Effector memory CD8-positive, alpha-beta T cell (primary cell): ENCODE measurements at places on chromosomes 1 and 21.
A peak's percentile ranks its signal among the peaks of the same experiment; 100 is the strongest.

GRCh38 chr21:37787456-37787855 lies 128.8 kb downstream of the KCNJ6 start:
- H3K4me3 ChIP-seq = no peak overlapping the region
- no peaks in the 10 kb centered on the region for H3K4me1 ChIP-seq
- peaks cover 12% of the 10 kb centered on the region for H3K27me3 ChIP-seq
- no peak overlapping the region for H3K27ac ChIP-seq

DNA sequence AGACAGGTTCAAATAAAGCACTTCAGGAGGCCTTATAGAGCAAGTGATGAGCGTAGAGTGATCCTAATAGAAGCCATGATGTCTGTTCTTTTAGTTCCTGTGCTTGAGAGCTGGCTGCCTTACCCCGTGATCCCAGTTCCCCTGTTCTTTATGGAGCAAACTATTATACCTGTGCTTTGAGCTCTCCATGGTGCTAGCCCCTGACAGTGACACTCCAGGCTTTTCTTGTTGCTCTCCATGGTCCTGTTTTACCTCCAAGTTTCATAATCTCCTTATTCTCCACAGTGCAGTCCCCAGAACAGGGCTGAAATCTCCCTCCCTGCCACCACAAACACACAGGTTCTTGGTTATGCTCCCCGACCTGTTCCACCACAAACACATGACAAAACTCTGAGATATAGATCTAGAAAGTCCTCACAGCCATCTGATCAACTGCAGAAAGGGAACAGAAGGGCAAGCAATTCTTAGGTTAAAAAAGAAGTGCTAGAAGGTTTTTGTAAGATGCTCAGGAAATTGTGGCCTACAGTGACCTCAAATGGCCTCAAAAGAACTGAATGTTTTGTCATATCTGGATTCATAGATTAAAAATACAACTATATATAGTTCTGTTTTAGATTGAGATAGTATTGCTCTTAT lies 6.0 kb downstream of the CADM3 start:
- H3K27ac ChIP-seq = no peak overlapping the region
- no peaks in the 10 kb centered on the region for H3K4me1 ChIP-seq
- peaks cover 72% of the 10 kb centered on the region for H3K27me3 ChIP-seq
- no peaks in the 10 kb centered on the region for H3K36me3 ChIP-seq

DNA sequence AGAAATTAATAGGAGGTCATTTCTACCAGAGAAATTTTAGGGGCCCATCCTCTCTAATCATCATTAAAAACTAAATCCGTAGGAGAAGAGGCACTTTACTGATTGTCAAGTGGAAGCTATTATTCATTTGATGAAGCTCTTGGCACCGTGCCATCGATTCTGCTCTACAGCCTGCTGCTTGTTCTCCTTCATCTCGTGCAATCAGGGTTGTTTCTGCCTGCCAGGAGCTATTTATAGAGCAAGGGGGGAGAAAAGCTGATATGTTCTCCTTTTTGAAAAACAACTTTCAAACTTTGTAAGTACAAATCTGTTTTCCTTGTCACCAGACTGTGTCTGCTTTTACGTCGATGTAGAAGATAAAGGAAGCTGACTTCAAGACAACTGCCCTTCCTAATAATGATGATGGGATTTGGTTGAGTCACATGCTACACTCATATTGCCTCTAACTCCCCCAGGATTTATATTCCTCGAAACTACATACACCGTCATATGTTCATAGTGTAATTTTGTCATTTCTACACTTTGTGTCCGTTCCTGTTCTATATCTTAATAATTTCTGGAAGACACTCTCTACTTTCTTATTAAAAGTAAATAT lies 169.6 kb upstream of the LHX8 start:
- H3K27me3 ChIP-seq = no peaks in the 10 kb centered on the region
- H3K36me3 ChIP-seq = no peaks in the 10 kb centered on the region
- no peak overlapping the region for H3K4me3 ChIP-seq
- H3K27ac ChIP-seq = no peak overlapping the region
- DNase-seq = no peak

DNA sequence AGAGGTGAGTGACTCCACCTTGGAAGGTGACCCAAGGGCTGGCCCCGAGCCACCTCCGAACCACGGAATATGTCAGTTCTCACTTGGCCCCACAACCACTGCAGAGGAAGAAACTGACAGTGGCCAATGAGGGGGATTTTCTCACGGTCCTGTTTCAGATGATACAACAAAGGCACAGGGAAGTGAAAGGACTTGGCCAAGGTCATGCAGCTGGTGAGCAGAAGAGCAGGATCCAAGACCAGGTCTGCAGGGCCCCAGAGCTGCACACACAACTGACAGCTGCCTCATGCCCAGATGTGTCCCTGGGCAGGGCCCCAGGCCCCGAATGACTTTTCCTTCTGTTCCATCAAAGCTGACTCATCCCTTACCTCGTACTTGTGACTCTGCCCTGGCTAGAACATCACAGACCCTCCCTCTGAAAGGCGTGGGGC lies 25.8 kb upstream of the EVA1B start:
- peaks cover 36% of the 10 kb centered on the region for H3K36me3 ChIP-seq
- no peaks in the 10 kb centered on the region for H3K27me3 ChIP-seq
- no peak for DNase-seq
- H3K27ac ChIP-seq = peak overlapping the region; percentile 81

DNA sequence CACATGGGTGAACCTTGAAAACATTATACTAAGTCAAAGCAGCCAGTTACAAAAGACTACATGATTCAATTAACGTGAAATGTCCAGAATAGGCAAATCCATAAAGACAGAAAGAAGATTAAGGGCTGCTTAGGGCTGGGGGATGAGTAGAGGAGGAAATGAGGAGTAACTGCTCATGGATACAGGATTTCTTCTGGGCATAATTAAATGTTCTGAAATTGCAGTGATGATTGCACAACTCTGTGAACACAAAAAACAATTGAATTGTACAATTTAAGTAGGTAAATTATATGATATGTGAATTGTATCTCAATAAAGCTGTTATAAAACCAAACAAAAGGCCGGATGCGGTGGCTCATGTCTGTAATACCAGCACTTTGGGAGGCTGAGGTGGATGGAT lies 52.2 kb downstream of the RERE start:
- no peak overlapping the region for H3K27ac ChIP-seq
- H3K4me1 ChIP-seq = peaks cover 8% of the 10 kb centered on the region
- no peaks in the 10 kb centered on the region for H3K36me3 ChIP-seq
- DNase-seq = no peak
- H3K4me3 ChIP-seq = no peak overlapping the region

DNA sequence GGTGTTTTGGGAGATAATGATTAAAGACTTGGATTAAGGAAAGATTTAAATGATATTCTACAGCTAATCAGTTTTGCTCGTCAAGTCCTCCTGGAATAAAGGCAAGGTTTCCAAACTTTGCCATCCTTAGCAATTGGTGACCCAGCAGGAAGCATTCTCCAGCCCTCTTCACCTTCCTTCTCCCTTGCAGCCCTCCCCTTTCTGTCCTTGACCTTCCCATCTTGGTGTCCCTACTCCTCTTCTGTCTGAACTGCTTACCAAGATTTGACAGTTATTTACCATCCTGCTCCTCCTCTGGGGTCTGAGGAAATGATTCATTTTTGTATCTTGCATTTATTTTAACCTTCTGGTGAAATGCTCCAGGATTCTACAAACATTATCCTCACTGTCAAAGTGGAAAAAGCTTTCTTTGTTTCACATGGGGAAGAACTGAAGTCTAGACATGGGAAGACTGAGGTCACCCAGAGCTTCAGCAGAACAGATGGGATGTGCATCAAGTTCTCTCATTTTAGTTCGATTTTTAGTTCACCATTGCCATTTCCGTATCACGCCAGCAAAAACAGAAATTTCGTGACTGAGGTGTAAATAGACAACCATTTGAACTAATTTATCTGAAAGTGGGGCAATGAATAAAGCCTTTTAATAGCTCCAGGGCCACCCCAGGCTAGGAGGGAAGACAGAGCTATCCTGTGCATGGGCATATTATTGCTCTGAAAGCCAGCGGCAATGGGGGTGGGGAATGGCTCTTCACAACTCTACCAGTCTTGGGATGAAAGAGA lies 504.4 kb upstream of the PLXNA2 start:
- H3K36me3 ChIP-seq = no peaks in the 10 kb centered on the region
- H3K4me3 ChIP-seq = no peak overlapping the region
- H3K27me3 ChIP-seq = no peaks in the 10 kb centered on the region
- no peaks in the 10 kb centered on the region for H3K4me1 ChIP-seq
- no peak overlapping the region for H3K27ac ChIP-seq

DNA sequence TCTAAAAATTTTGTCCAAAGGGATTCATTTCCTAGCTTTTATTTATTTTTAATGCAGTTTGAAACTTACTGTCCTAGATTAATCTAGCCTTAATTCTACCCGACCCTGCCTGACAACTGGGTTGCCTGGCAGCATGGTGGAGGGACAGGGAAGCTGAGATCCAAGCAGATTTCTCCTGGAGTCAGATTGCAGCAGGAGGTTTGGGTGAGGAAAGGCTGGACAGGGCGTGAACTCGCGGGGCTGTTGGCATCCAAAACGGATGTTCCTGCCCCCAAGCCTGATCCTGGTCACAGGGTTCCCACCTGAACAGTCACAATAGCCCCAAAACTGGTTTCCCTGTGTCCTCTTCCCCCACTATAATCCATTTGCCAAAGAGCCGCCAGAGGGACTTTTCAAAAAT lies 23.2 kb downstream of the TCEA3 start:
- H3K27ac ChIP-seq = no peak overlapping the region
- no peaks in the 10 kb centered on the region for H3K27me3 ChIP-seq
- H3K4me1 ChIP-seq = peaks cover 4% of the 10 kb centered on the region
- H3K36me3 ChIP-seq = no peaks in the 10 kb centered on the region

DNA sequence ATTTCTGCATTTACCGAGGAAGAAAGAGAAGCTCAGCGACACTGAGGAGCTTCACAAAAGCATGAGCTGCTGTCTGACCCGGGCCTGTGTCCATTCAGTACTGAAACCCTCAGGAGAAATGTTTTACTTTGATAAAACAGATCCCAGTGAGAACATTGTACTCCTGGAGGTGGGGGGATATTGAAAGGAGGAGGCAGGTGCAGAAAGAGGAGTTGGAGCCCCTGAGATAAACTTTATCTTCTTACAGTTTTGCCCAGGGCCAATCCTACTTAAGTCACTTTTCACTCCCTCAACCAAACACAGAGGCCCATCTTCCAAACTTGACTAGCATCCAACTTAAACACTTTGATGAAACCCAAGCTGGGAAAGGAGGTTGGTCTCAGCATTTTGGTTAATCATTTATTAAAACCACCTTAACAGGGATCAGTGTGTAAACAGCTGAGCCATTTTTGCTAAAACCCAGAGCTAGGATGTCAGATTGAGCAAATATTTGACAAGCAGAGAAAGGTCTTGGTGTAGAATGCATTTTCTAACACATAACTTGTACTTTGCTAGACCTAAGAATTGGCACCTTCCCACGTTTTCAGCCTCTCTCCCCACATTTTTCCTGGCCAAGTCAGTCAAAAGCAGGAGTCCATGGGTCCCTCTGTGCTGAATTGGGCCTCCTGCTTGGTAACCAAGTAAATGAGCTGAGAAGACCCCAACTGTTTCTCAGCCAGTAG lies 32.5 kb upstream of the SARS1 start:
- no peaks in the 10 kb centered on the region for H3K4me1 ChIP-seq
- DNase-seq = no peak
- no peaks in the 10 kb centered on the region for H3K27me3 ChIP-seq
- peaks cover 8% of the 10 kb centered on the region for H3K36me3 ChIP-seq
- no peak overlapping the region for H3K27ac ChIP-seq
